ENCODE measurements at places on chromosomes 5 and 9.

- DNase-seq: peak; percentile 22
Observed at GRCh38 chr5:142109331-142110045, 909 bp downstream of the NDFIP1 start.

DNA sequence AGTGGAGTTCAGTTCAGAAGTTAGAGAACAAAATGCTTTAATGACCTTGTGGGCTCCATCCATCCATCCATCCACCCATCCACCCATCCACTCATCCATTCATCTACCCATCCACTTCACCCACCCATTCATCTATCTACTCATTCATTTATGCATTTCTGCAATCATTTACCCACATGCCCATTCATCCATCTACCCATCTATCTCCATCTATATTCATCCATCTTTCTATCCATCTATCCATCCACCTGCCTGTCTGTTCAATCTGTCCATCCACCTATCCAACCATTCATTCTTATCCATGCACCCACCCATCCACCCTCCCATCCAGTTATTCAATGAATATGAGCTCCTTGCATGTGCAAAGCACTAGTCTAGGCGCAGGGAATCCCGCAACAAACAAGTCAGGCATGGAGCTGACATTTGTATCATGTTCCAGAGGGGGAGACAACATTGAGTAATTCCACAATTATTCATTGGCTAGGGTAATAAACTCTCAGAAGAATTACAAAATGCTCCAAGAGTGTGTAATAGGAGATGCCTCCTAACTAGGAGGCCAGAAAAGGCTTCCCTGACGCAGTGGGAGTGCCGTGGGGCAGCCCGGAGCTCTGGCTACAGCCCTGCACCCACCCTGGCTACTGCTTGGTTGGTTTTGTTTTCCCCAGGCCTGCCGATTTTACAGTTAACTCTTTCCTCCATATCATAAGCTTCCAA lies 211.2 kb downstream of the NXNL2 start:
- no peak for DNase-seq

DNA sequence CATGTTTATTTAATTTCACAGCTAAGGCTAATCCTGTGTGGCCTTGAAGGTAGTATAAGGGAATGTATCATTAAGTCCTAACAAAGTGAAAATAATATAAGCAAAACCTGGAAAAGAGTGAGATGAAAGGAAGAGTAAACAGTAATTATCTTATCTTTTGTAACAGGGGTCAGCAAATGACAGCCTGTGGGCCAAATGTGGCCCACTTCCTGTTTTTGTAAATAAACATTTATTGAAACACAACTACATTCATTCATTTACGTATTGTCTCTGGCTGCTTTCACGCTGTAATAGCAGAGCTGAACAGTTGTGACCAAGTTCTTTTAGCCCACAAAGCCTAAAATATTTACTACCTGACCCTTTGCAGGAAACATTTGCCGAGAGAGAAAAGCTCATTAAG lies 78.4 kb upstream of the HTR4 start:
- DNase-seq: no peak

- DNase-seq: no peak
Observed at GRCh38 chr5:3105172-3105571, 353.7 kb upstream of the IRX2 start.

DNA sequence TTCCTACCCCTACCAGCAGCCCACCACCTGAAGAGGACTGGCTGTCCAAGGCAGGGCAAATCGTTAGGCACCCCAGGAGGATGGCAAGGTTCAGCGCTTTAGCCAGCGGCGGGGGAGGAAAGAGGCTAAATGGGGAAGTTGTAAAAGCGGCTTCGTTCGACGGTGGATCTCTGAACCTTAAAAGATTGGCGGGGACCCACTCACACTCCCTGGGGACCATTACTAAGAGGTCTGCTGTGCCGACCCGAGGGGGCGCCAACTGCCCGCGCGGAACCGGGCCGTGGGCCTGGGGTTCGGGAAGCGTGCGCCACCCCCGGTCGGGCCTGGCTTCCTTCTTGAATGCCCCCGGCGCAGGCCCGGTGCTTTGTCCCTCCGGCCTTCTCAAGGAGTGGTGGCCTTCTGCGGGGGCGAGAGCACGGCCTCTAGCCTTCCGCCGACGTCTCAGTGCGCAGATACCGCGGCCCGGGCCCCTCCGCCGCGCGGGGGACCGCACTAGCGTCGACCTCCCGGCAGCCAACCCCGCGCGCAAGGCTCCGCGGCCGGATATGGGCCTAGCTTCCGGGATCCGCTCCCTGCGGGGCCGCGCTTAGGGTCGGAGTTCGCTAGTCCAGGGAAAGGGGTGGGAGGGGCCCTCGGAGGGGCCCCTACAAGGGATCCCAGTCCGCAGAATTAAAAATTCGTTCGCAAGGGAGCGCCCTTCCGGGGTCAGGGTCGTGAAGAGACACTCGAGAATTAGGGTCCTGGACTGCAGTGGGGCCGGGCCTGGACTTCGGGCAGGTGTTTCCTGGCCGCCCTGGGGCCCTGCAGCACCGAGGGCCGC lies 10.5 kb downstream of the NR2F1-AS1 start:
- no peak for DNase-seq

DNA sequence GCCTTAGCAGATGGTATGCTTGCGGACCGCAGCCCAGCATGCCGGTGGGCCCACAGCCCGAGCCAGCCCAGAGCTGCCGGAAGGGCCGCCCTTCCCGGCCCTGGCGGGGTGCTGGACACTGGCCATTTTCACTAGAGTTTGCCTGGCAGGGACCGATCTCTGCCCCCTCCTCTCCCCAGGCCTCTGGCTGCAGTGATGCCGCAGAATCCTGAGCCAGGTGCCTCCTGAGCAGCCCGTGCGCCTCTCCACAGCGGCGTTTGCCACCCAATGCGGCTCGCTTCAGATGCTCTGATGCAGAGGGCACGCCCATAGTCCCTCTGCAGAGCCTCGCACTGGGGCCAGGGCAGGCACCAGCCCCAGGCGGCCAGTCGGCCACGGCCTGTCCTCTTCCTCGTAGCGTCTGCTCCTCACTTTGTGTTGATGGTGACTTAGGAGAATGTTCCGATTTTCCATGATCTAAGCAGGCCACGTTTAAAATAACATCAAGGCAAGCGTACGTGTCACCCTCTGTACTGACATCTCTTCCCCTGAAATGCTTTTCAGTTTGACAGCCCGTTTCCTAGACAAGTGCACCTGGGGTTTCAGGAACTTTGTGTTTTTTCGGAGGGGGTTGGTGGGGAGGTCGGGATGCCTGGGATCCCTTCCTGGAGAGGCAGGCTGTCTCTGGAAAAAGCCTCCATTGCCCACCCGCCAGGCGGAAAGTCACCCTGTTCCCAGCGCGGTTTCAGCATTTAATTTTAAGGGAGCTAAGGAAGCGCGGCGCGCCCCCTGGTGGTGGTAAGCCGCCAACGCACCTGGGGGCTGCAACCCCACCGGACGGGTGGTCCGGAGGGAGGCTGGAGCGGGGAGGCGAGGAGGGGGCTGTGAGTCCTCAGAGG lies 29.8 kb upstream of the HMCN2 start:
- peak; percentile 64 for DNase-seq

- DNase-seq: no peak
Observed at GRCh38 chr9:125444166-125444565, 182.5 kb downstream of the GAPVD1 start.

- DNase-seq: no peak
Observed at GRCh38 chr5:80866371-80866770, 93.8 kb upstream of the RASGRF2 start.

- DNase-seq: no peak
Observed at GRCh38 chr9:133184971-133185370, 21.3 kb upstream of the GBGT1 start.

DNA sequence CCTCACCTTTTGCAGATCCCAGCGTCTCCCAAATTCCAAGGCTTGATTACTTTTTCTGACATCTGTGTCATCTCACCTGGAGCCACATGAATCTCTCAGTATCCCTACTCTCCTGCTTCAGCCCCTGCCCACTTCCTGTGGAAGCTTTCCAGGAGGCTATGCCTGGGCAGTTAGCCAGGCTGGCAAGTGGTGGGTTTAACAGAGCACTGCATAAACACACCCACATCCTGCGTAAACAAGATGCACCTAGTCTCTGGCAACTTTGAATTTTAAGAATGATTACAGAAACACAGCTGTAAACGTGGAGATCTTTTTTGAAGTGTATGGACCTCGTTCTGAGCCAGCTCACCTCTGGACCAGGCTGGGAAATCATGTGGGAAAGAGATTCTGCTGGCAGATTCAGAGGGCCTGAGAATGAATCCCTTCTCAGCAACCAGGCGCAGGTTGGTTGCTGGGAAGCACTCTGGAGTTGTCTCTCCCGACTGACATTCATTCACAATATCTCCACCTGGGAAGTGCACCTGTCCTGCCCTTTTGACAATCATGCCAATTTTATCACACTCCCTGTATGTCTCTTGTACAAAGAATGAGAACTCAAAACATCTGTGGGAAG lies 55.7 kb upstream of the FANCC start:
- DNase-seq: no peak

DNA sequence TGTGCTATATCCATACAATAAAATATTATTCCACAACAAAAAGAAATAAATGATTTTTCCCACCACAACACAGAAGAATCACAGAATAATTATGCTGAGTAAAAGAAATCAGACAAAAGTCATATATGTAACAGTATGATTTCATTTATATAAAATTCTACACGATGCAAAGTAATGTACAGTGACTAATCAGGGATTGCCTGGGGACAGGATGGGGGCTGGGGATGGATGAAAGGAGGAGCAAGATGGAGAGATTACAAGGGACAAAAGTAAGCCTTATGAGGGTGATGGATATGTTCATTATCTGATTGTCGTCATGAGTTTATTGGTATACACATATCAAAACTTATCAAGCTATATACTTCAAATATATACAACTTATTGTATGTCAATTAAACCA lies 154.0 kb downstream of the FBN2 start:
- no peak for DNase-seq

- no peak for DNase-seq
Observed at GRCh38 chr5:100731768-100732167, 171.3 kb downstream of the ST8SIA4 start.

GRCh38 chr9:130239741-130240241 lies 25.8 kb upstream of the HMCN2 start:
- DNase-seq: no peak

DNA sequence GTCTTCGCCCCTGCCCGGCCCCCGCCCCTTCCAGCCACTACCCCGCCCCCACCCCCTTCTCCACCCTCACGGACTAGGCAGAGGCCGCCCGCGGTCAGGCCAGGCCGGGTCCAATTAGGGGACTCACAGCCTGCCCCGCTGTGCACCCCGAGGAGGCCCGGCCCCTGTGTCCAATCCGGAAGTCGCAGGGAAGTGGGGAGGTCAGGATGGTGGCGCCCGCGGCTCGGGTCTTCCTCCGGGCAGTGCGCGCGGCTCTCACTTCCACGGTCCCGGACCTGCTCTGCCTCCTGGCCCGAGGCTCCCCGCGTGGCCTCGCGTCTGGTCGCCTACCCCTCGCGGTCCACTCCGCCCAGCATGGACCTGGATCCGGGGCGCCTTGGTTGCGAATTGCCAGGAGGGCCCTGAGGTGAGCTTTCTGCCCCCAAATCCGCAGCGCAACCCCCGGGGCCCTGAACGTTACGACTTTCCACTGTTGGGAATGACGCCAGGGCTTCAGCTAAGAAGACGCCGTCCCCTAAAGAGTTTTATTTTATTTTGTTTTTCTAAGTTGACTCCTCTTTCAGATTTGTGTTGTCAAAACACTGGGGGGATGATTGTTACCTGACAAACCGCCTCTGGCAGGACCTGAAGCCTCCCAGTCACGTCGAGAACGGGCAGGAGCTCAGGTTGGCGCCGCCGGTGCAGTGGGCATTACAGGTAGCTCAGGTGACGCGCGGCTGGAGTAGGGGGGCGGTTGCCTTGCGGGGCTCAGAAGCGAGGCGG lies 763 bp upstream of the IRX2 start:
- no peak for DNase-seq

DNA sequence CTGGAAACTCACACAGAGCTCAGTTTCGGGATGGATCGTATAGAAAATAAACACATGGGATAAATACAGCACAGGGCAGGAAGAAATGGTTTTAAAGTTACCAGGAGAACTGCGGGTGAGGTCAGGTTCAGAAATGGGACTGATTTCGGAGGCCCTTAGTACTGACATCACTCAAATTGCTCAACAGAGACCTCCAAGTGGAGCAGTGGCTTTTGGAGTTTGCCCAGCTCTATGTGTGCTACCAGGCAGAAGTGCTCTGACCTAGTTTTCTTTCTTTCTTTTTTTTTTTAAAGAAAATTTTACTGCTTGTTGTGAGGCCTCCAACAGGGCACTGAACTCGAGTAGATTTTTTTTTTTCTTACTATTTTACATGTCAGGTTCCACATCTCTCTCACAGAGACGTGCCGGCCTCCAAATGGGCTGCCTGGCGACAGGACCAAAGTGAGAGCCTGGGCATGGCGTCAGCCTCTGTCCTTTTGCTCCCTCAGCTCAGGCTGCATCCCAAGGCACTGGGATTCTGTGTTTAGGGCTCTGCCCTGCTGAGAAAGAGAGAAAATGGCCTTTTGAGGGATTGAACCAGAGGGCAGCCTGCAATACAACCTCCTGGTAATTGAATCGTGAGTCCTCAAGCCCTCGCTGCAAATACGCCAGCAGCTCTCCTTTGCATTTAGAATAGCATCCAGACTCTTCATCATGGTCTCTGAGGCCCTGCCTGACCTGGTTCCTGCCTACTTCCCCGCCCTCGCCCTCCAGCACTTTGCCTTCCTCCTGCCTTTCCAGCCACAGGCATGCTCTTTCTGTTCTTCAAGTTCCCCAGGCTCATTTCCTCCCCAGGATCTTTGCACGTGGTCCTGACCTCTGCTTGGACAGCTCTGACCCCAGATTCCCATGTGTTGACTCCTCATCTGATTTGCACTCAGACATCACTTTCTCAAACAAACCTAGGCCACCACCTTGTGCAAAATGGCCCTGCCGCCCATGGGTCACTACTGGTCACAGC lies 173.5 kb downstream of the FGF1 start:
- DNase-seq: no peak

DNA sequence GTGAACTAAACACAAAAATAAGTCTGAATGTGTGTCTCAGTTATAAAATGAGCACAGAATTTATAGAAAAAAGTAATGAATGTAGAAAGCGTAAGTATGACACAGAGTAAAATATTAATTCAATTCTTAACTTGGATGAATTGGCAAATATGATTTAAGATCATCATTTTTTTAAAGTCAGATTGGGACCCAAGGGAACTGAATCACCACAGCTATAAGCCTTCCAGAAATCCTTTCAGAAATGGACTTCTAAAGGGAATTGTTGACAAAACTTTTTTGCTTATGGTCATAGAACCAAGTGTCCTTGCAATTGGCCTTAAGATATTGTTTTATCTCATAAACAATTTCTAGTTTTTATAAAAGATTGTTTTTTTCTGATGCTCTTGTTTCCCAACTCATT lies 495.1 kb upstream of the DAB2 start:
- DNase-seq: no peak

- no peak for DNase-seq
Observed at GRCh38 chr9:114696814-114697544, 15.0 kb upstream of the TEX48 start.

GRCh38 chr9:14723301-14723700 lies 768 bp upstream of the CER1 start:
- no peak for DNase-seq

DNA sequence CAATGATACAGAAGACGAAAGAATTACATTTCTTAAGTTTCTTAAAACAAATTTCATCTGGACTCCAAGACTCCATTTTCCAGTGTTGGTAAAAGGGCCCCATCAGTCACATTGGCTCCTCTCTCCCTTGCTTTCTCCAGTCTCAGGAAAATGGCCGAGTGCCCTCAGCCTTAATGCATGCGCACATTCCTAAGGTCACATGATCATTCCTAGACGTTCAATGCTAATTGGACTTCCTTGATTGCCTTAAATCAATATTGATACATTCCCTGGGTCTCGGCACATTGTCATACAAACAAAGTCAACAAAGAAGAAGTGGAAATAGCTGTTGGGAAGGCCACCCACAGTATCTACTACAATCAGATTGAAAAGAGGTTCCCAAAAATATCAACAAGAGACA lies 413.6 kb upstream of the GRAMD2B start:
- DNase-seq: no peak
